HepG2 (cell line): ENCODE measurements at places on chromosomes 11 and 22.

DNA sequence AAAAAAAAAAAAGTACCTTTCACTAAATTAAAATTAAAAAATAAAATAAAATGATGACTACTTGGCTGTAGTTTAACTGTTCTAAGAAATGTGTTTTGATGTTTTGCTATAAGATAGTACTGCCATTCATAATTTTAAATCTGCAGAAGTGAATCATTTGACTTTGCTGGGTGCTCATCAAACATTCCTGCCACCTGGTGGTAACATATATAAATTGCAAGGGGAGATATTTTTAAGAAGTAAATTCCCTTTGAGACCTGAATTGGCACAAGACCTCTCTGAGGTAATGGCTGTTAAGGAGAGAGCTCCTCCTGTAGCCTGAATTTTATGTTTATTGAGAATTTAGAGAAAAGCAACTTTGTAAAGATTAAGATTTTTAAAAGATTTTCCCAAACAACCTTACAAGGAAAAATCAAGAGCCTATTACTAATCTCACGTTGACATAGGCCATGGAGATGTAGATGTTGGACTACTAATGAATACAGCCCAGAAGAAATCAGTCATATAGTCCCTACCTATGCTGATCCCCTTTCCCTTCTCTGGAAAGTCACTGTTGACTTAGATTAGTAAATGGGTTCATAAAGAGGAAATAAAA lies 11.9 kb upstream of the NARS2 start:
- peaks cover 5% of the 10 kb centered on the region; the same call in 1 of the 2 replicates for H3K4me1 ChIP-seq
- no peak for DNase-seq
- H3K27ac ChIP-seq = no peak overlapping the region
- no peak overlapping the region for H3K4me3 ChIP-seq
- H3K36me3 ChIP-seq = no peaks in the 10 kb centered on the region

GRCh38 chr11:93123351-93123898 lies 74.4 kb downstream of the SLC36A4 start:
- H3K27me3 ChIP-seq = no peaks in the 10 kb centered on the region
- no peaks in the 10 kb centered on the region for H3K36me3 ChIP-seq
- no peak overlapping the region for H3K4me3 ChIP-seq
- DNase-seq = no peak

DNA sequence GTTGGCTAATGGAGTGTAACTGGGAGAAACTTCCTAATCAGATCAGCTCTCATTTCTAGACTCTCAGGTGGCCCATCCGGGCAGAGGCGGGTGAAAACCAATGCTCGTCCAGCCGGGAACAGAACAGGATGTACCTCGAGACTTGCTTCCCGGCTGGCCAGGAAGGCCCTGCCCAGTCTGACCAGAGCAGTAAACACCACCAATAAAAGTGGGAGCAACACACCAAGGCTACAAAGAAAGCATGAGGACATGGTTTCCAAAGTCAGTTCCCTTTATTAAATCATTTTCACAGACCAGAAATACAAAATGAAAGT lies 940 bp upstream of the TNKS1BP1 start:
- H3K4me3 ChIP-seq = peak overlapping the region; percentile 76
- peaks cover 48% of the 10 kb centered on the region for H3K4me1 ChIP-seq
- no peak for DNase-seq
- H3K27ac ChIP-seq = peak overlapping the region; percentile 90
- peaks cover 48% of the 10 kb centered on the region for H3K36me3 ChIP-seq

GRCh38 chr11:123187248-123187647 lies 7.8 kb downstream of the CLMP start:
- H3K36me3 ChIP-seq = no peaks in the 10 kb centered on the region
- no peak for DNase-seq
- peaks cover 8% of the 10 kb centered on the region; the same call in 1 of the 2 replicates for H3K4me1 ChIP-seq
- H3K27ac ChIP-seq = no peak overlapping the region
- H3K27me3 ChIP-seq = peaks cover 26% of the 10 kb centered on the region; the same call in 2 of the 3 replicates

- H3K27me3 ChIP-seq = peaks cover 37% of the 10 kb centered on the region; the same call in 2 of the 3 replicates
- DNase-seq = no peak
- H3K27ac ChIP-seq = no peak overlapping the region
- H3K36me3 ChIP-seq = no peaks in the 10 kb centered on the region
- H3K4me1 ChIP-seq = peaks cover 8% of the 10 kb centered on the region; the same call in 1 of the 2 replicates
Measured at GRCh38 chr11:76683161-76684095, 12.9 kb upstream of the LRRC32 start.

GRCh38 chr22:27242917-27243589 lies 558.5 kb downstream of the MN1 start:
- H3K27me3 ChIP-seq = peaks cover 4% of the 10 kb centered on the region; the same call in 1 of the 3 replicates
- no peaks in the 10 kb centered on the region for H3K4me1 ChIP-seq
- no peak overlapping the region for H3K4me3 ChIP-seq

- H3K27ac ChIP-seq = peak overlapping the region; percentile 36
- H3K4me3 ChIP-seq = no peak overlapping the region
- H3K27me3 ChIP-seq = no peaks in the 10 kb centered on the region; the same call in 1 of the 2 replicates
- H3K36me3 ChIP-seq = no peaks in the 10 kb centered on the region
Measured at GRCh38 chr11:329886-330253, 9.2 kb upstream of the IFITM3 start.

DNA sequence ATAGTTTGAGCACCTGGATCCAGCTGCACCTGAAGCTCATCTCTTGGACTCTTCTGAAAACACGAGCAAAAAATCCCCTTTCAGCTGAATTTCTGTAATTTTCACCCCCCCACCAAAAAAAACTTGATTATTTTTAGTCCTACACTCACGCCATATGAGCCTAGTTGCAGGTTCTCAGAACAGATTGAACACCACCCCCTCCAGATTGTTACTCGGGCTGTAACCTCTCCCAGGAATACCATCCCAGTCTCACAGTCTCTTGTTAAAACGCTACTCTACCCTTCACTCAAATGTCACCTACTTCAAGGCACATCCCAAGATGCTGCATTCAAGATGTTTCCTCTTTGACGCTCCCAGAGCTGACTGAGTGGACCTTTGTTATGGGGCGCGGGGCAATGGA lies 96.3 kb upstream of the PRDM11 start:
- no peaks in the 10 kb centered on the region for H3K36me3 ChIP-seq
- peaks cover 3% of the 10 kb centered on the region for H3K27me3 ChIP-seq
- no peak overlapping the region for H3K27ac ChIP-seq
- H3K4me3 ChIP-seq = no peak overlapping the region

DNA sequence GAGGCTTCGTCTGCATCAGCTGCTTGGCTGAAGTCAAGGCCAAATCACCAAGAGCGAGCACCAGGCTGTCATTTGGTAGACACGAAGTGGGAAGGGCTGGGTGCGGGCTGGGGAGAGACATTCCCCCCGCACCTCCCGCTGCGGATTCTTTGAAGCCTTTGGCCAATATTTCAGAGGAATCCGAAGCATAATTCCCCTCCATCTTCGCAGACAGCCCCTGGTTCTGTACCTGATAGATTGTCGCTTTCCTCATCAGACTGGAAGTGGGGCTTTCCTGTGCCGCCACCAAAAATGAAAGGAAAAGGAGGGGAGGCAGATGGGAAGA lies 15.3 kb downstream of the BLID start:
- no peak overlapping the region for H3K4me3 ChIP-seq
- H3K27ac ChIP-seq = no peak overlapping the region
- H3K4me1 ChIP-seq = no peaks in the 10 kb centered on the region
- no peak for DNase-seq
- no peaks in the 10 kb centered on the region for H3K27me3 ChIP-seq

GRCh38 chr22:20273758-20274181 lies 5.7 kb upstream of the RTN4R start:
- H3K27me3 ChIP-seq = peaks cover 8% of the 10 kb centered on the region
- no peak overlapping the region for H3K27ac ChIP-seq
- H3K4me1 ChIP-seq = no peaks in the 10 kb centered on the region
- no peak overlapping the region for H3K4me3 ChIP-seq

DNA sequence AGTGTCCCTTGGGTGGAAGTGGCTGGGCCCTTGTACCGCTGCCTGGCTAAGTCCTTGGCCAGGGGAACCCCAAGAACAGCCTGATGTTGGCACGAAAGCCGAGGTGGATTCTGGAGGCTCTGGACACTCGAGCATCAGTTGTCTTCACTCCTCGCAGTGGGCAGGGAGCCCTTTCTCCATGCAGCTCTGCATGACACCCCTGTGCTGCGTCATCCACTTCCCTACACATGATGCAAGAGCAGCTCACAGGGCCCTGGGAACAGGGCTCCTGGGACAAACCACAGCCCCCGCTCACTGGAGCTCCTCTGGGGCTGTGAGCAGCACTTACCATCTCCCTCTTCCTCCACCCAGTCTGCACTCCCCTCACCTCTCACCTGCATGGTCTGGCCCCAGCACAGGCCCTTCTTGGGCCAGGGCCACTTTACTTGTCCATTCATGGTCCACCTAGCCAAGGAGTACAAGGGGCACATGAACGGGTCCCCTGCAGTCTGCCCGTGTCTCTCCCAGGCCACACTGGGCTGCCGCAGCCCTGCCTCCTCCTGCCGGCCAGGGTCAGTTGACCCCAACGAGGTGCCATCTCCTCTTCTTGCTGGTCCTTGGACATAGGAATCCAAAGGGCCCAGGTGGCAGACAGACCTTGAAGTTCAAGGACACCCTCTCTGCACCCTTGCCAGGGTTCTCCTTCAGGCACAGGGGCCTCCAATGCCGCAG lies 66.5 kb downstream of the IGF2 start:
- no peak for DNase-seq
- no peak overlapping the region for H3K27ac ChIP-seq
- peaks cover 12% of the 10 kb centered on the region for H3K27me3 ChIP-seq
- H3K4me3 ChIP-seq = no peak overlapping the region
- no peaks in the 10 kb centered on the region for H3K36me3 ChIP-seq
- H3K4me1 ChIP-seq = peaks cover 31% of the 10 kb centered on the region; the same call in 1 of the 2 replicates

DNA sequence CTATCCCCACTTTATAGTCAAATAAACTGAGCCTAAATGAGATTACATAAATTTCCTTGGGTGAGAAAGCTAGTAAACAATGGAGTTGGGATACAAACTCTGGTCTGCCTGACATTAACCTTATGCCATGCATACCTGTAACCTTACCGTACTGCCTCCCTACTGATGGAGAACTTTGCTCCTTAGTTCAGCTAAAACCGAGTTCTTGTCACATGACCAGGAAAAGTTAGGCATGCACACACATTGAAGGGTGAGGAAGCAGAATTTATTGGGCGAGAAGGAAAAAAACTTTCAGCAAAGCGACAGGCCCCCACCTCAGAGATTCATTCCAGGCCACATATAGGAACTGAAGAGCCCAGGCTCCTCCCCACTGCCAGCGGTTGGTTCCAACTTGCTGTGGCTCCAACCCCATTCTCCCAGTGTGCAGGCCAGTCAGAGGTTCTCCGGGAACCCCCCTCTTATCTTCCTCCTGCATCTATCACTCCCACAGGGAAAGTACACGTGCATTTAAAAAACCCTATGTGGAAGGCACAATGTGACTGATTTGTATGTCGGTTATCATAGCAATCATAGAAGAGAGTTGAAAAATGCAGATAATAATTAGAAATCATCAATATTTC lies 3.2 kb upstream of the PIWIL4 start:
- H3K4me1 ChIP-seq = no peaks in the 10 kb centered on the region
- H3K27me3 ChIP-seq = no peaks in the 10 kb centered on the region
- H3K27ac ChIP-seq = no peak overlapping the region

GRCh38 chr11:44622721-44623258 lies 57.3 kb downstream of the CD82 start:
- DNase-seq = no peak
- H3K27me3 ChIP-seq = no peaks in the 10 kb centered on the region; the same call in 2 of the 3 replicates
- H3K36me3 ChIP-seq = no peaks in the 10 kb centered on the region
- no peak overlapping the region for H3K27ac ChIP-seq
- H3K4me3 ChIP-seq = no peak overlapping the region

DNA sequence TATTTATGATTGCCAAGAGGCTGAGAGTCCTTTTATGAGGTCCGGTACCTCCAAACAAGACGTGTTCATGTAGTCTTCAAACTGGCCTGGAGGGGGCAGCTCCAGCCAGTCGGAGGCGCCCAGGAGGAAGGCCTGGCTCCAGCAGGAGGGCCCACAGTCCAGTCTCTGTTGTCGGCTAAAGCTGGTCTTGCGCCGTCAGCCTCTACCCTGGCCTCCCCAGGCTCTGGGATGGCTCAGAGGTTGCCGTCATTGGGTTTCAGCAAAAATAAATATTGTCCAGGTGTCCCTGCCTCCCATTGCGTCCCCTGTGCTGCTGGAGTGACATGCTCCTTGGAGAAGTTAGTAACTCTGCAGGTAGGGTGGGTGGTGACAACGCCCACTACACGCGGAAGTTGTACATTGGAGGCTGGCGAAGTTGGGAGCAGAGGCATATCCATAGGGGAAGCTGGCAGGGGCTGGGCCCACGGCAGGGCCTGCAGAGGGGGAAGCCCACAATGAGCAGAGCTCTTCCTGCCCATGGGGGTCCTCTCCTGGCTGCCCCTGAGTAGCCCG lies 1.0 kb upstream of the SLC25A1 start:
- peak; percentile 66 for DNase-seq
- H3K27ac ChIP-seq = peak overlapping the region; percentile 94
- peaks cover 47% of the 10 kb centered on the region for H3K4me1 ChIP-seq
- H3K36me3 ChIP-seq = peaks cover 15% of the 10 kb centered on the region; the same call in 1 of the 3 replicates
- peak overlapping the region; percentile 79 for H3K4me3 ChIP-seq
- H3K27me3 ChIP-seq = no peaks in the 10 kb centered on the region

DNA sequence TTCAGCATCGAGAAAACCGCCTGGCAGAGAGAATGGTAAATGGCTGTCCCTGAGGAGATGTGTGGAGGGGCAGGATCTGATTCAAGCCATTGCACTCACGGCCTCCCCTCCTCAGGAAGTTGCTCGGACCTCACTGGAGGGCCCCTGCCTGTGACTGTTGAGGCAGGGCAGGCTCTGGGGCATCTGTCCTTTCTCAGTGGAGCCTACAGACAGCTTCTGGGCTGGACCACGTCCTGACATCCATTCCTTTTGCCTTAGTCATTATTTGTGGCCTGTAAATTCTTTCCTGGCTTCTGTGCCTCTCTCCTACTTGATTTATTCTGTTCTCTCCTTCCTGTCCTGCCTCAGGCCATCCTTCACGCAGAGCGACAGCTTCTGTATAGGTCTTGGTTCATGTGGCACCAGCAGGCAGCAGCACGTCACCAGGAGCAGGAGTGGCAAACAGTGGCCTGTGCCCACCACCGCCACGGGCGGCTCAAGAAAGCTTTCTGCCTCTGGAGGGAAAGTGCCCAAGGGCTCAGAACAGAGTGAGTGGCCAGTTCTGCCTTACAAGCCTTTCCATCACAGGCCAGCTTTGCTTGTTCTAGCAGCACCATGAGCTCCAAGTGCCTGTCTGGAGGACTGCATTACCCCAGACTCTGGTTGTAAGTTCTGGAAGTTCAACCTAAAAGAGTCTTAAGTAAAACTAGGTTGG lies 59.6 kb downstream of the PISD start:
- no peak overlapping the region for H3K4me3 ChIP-seq
- peaks cover 40% of the 10 kb centered on the region; the same call in 2 of the 3 replicates for H3K36me3 ChIP-seq
- H3K27me3 ChIP-seq = no peaks in the 10 kb centered on the region
- H3K27ac ChIP-seq = no peak overlapping the region
- no peak for DNase-seq

- H3K27me3 ChIP-seq = no peaks in the 10 kb centered on the region
- DNase-seq = no peak
- no peaks in the 10 kb centered on the region for H3K36me3 ChIP-seq
Measured at GRCh38 chr11:94147433-94147845, 18.8 kb downstream of the PANX1 start.

DNA sequence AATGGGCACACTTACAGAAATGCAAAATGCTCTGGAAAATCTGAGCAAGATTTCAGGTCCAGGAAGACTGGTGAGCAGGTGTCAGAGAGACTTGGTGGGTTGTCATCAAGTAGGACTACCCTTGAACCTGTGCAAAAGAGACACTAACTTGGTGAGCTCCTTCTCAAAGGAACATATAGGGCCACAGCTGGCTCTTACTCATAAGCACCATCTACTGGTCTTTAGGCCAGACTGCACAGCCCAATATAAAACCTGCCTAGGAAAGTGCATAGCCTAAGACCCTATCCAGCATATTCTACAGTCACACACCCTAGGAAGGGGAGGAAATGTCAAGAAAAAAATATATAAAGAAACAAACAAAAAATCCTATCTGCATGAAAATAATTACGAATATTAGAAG lies 18.2 kb upstream of the OR10W1 start:
- no peak overlapping the region for H3K4me3 ChIP-seq
- 0 out of 2 replicates have a peak, but pooled peaks cover 9% of the 10 kb centered on the region for H3K4me1 ChIP-seq
- peak; percentile 54 for DNase-seq
- H3K27me3 ChIP-seq = no peaks in the 10 kb centered on the region
- H3K36me3 ChIP-seq = no peaks in the 10 kb centered on the region
- no peak overlapping the region for H3K27ac ChIP-seq
